ENCODE measurements at places on chromosomes 12 and 14.

GRCh38 chr12:124923905-124924734 is 9.7 kb upstream of the UBC start:
- DNase-seq = no peak
- H3K36me3 ChIP-seq = peaks cover 10% of the 10 kb centered on the region
- H3K27ac ChIP-seq = peak overlapping the region; percentile 90
- H3K4me3 ChIP-seq = peak overlapping the region; percentile 68
- peaks cover 17% of the 10 kb centered on the region for H3K27me3 ChIP-seq

- DNase-seq = peak; percentile 90
- H3K27ac ChIP-seq = peak overlapping the region; percentile 61
- peaks cover 3% of the 10 kb centered on the region for H3K36me3 ChIP-seq
- peaks cover 44% of the 10 kb centered on the region for H3K4me1 ChIP-seq
- H3K27me3 ChIP-seq = peaks cover 56% of the 10 kb centered on the region
Measured at GRCh38 chr12:57242691-57243454, 8.1 kb downstream of the STAC3 start.

DNA sequence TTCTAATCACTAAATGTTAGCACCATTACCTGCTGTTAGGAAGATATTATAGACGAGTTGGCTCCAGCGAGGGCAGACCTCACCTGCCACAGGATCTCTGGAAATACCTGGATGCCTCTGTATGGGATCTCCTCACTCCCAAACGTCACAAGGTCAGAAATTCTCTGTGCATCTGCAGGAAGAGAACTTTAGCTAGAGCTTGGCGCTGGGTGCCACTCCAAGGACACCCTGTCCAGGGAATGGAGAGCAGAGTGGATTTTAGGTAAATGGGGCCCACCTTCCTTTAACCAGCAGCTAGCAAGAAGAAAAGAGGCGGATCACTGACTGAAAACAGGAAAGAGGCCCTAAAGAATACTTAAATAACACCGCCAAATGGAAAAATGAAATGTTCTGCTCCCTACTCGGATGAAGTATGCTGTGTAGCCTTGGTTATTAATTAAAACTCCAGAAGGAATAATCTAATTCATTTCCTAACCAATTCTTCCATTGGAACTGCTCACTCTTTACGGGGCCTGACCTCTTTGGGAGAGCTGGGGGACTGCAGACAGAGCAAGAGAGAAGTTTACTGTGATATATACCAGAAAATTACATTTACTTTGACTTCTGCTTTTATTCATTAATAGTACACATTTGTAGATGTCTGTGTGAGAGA is 4.2 kb upstream of the FOXG1 start:
- no peak overlapping the region for H3K4me3 ChIP-seq
- H3K27me3 ChIP-seq = peaks cover 93% of the 10 kb centered on the region
- H3K27ac ChIP-seq = no peak overlapping the region
- no peaks in the 10 kb centered on the region for H3K36me3 ChIP-seq

- no peaks in the 10 kb centered on the region for H3K36me3 ChIP-seq
- H3K27me3 ChIP-seq = no peaks in the 10 kb centered on the region
- H3K4me3 ChIP-seq = no peak overlapping the region
- DNase-seq = no peak
- H3K4me1 ChIP-seq = peaks cover 16% of the 10 kb centered on the region
Measured at GRCh38 chr12:92020983-92021665, 124.5 kb downstream of the BTG1 start.

- no peak overlapping the region for H3K4me3 ChIP-seq
- no peaks in the 10 kb centered on the region for H3K27me3 ChIP-seq
- DNase-seq = no peak
- H3K4me1 ChIP-seq = peaks cover 9% of the 10 kb centered on the region
- H3K36me3 ChIP-seq = peaks cover 44% of the 10 kb centered on the region
Measured at GRCh38 chr12:26630546-26631027, 202.4 kb downstream of the ITPR2 start.

- peaks cover 8% of the 10 kb centered on the region for H3K36me3 ChIP-seq
- H3K4me3 ChIP-seq = peak overlapping the region; percentile 85
- DNase-seq = no peak
Measured at GRCh38 chr14:22885975-22886374, 3.0 kb downstream of the REM2 start.

GRCh38 chr12:102197789-102198188 is at the start of gene PMCH:
Gene PMCH (minus strand): TSS chr12:102197833. CDS start chr12:102197770, 63 bp downstream.
- DNase-seq = no peak
- peaks cover 6% of the 10 kb centered on the region for H3K36me3 ChIP-seq
- H3K4me3 ChIP-seq = no peak within 1 kb of the TSS
- H3K4me1 ChIP-seq = no peaks in the 10 kb centered on the region
- H3K27me3 ChIP-seq = no peaks in the 10 kb centered on the region

DNA sequence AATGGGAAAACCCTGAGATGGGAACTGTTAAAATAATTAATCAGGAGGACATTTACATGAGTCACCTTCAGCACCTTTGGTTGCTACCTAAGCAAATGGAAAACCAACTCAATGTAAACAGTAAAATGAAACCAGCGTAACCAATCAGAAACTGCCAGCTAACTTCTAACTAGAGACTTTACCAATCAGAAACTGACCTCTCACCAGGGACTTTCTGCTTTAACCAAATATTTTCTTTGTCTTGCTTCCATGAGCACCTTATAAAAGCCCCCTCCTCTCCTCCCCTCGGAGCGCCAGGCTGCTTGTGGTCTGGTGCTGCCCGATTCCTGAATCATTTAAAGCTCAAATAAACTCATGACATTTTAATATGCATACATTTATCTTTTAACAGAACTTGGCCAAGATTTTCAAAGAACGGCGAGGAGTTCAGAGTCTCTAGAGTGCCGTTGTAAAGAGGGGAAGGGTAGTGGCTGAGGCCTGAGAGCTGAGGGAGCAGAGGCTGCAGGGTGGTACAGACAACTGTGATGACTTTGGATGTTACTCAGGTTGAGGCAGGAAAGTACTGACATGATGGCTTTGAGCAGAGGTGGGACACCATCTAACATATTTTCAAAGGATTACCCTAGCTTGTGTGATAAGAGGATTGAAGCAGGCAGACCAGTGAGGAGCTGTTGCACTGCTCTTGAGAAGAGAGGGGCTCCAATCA is 183.6 kb downstream of the CRADD start:
- H3K4me1 ChIP-seq = peaks cover 20% of the 10 kb centered on the region
- peaks cover 4% of the 10 kb centered on the region for H3K36me3 ChIP-seq
- H3K27me3 ChIP-seq = no peaks in the 10 kb centered on the region
- H3K27ac ChIP-seq = peak overlapping the region; percentile 49
- H3K4me3 ChIP-seq = no peak overlapping the region

GRCh38 chr12:57087691-57088353 is 1.1 kb upstream of the NAB2 start:
- no peaks in the 10 kb centered on the region for H3K27me3 ChIP-seq
- peak overlapping the region; percentile 99 for H3K27ac ChIP-seq
- H3K36me3 ChIP-seq = peaks cover 7% of the 10 kb centered on the region
- H3K4me1 ChIP-seq = peaks cover 39% of the 10 kb centered on the region

- H3K27ac ChIP-seq = peak overlapping the region; percentile 6
- H3K36me3 ChIP-seq = no peaks in the 10 kb centered on the region
- no peak for DNase-seq
- H3K4me3 ChIP-seq = peak overlapping the region; percentile 82
Measured at GRCh38 chr14:99265571-99265970, 6.4 kb downstream of the BCL11B start.

- no peaks in the 10 kb centered on the region for H3K36me3 ChIP-seq
- peaks cover 64% of the 10 kb centered on the region for H3K27me3 ChIP-seq
- peak overlapping the region; percentile 84 for H3K4me3 ChIP-seq
- peaks cover 5% of the 10 kb centered on the region for H3K4me1 ChIP-seq
Measured at GRCh38 chr12:49537231-49537751, 1.5 kb upstream of the KCNH3 start.

GRCh38 chr12:79482921-79483320 is 207.8 kb downstream of the PAWR start:
- peaks cover 7% of the 10 kb centered on the region for H3K36me3 ChIP-seq
- no peaks in the 10 kb centered on the region for H3K4me1 ChIP-seq
- DNase-seq = no peak
- H3K27ac ChIP-seq = no peak overlapping the region

DNA sequence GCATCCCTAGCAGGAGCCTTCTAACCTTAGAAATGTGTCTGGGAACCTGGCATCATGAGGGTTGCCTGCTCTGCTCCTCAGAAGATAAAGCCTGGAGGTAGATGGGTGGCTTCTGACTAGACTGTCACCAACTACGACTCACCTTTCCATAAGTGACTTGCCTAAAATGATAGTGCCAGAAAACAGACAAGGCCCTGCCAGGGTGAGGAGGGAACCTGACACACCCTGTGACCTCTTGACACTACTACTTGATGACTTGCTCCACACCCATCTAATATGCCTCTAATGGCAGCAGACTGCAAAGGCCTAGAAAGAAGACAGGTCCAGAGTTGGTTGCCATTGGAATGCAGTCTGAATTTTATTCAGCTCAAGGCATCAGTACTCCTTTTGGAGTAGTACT is 9.4 kb downstream of the RNF41 start:
- H3K4me1 ChIP-seq = no peaks in the 10 kb centered on the region
- no peak overlapping the region for H3K4me3 ChIP-seq
- no peaks in the 10 kb centered on the region for H3K27me3 ChIP-seq
- no peak overlapping the region for H3K27ac ChIP-seq

GRCh38 chr12:65155784-65156183 is 13.6 kb upstream of the LEMD3 start:
- H3K4me1 ChIP-seq = no peaks in the 10 kb centered on the region
- no peak overlapping the region for H3K4me3 ChIP-seq
- no peak for DNase-seq

GRCh38 chr14:88667555-88668273 is 104.9 kb downstream of the ZC3H14 start:
- H3K4me3 ChIP-seq = no peak overlapping the region
- no peaks in the 10 kb centered on the region for H3K36me3 ChIP-seq
- no peak overlapping the region for H3K27ac ChIP-seq
- DNase-seq = no peak
- no peaks in the 10 kb centered on the region for H3K27me3 ChIP-seq

DNA sequence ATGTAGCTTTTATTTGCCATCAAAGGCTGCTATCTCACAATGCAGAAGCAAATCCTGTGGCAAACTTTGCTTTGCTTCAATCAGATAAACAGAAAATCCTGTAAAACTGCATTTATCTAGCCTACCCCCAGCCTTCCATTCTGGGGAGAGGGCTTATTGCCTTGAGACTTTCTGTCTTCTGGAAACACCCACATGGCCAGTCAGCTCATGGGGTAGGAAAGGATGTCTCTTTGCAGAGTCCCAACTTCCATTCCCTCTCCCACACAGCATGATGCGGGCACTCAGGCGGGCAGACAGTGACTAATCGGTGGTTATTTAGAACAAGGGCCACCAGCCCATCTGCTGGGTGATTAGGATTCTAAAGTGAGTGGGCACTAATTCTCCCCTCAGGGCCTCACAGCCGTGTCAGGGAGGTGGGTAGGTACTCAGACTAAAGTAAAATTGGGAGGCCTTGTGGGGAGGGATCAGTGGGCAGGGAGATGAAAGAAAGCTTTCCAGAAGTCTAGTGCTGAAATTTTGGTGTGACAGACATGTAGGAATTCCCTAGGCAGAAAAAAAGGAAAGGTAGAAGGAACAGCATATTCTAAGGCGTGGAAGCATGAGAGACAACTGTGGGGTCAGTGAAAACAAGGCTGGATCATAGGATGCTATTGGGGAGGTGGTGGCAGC is 720.5 kb downstream of the VRK1 start:
- DNase-seq = no peak
- no peak overlapping the region for H3K4me3 ChIP-seq
- peaks cover 5% of the 10 kb centered on the region for H3K27me3 ChIP-seq
- no peak overlapping the region for H3K27ac ChIP-seq
- H3K4me1 ChIP-seq = no peaks in the 10 kb centered on the region

DNA sequence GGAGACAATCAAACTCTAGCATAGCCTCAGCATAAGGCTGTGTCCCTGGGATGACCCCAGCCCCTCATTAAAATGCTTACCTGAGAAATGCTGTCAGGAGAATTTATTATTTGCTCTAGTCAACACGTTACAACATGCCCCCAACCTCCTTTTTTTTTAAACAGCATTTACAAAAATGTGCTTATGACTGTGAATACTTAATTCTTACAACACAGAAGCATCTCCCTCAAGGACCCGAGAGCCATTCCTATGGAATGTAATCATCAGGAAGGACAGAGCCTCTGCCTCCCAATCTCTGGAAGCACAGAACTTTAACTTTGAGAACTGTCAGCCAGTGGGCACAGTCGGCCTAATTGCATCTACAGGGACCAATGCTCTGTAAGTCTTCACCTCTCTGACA is 136.6 kb upstream of the OVCH1 start:
- no peaks in the 10 kb centered on the region for H3K27me3 ChIP-seq
- H3K4me3 ChIP-seq = no peak overlapping the region
- H3K4me1 ChIP-seq = peaks cover 4% of the 10 kb centered on the region
- H3K36me3 ChIP-seq = peaks cover 59% of the 10 kb centered on the region

GRCh38 chr14:77985211-77985615 is 185.0 kb upstream of the NRXN3 start:
- DNase-seq = no peak
- H3K27ac ChIP-seq = no peak overlapping the region
- H3K4me3 ChIP-seq = no peak overlapping the region

All from type B pancreatic cell (in vitro differentiated cells).